ENCODE measurements at places on chromosomes 2 and 18.

GRCh38 chr18:74933930-74934329, 275.0 kb downstream of the PTGR3 start:
- DNase-seq: no peak

DNA sequence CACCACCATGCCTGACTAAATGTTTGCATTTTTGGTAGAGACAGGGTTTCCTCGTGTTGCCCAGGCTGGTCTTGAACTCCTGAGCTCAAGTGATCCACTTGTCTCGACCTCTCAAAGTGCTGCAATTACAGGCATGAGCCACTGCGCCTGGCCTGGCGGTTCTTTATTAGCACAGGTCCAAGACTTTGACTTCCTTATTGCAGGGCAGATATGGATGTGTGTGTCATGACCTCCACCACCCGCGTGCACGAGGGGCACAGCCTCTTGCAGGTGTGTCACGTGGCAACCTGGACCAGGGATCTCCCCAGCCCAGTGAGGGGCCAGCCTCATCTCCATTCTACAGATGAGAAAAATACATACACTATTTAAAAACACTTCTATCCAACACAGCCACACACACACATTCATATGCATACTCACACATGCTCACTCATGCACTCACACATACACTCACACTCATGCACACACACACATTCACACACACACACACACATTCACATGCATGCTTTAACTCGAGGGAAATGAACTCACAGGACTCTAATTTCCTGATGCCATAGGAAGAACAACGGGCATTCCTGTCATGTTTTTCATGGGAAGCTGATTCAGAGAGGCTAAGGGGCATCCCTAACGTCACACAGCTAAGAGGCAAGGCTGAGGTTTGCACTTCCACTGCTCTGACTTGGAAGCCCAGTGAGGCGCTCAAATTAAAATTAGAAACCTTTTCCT, 38.8 kb downstream of the RRM2 start:
- peak; percentile 74 for DNase-seq

DNA sequence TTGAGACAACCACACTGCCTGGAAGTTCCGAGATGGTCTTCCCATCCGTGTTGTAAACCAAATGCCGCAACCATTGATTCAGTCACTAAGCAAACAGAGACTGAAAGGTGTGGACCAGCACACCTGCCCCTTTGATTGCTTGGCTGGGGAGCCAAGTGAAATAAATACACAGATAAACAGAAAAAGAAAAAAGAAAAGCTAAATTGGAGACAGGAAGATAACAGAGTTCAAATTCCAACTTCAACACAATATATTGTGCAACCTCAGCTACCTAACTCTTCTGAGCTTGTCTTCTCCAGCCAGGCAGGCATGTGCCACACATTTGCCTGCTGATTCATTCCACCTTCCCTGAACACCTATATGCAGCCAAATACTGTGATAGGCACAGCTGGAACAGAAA, 110.9 kb downstream of the PID1 start:
- DNase-seq: no peak

GRCh38 chr2:162478721-162479129, 134.8 kb downstream of the GCA start:
- DNase-seq: no peak

GRCh38 chr2:206218796-206219499, 55.5 kb upstream of the ZDBF2 start:
- DNase-seq: no peak

Measured in brain microvascular endothelial cell (primary cell).